HFF-Myc (cell line): ENCODE measurements at places on chromosomes 5 and 9.

DNA sequence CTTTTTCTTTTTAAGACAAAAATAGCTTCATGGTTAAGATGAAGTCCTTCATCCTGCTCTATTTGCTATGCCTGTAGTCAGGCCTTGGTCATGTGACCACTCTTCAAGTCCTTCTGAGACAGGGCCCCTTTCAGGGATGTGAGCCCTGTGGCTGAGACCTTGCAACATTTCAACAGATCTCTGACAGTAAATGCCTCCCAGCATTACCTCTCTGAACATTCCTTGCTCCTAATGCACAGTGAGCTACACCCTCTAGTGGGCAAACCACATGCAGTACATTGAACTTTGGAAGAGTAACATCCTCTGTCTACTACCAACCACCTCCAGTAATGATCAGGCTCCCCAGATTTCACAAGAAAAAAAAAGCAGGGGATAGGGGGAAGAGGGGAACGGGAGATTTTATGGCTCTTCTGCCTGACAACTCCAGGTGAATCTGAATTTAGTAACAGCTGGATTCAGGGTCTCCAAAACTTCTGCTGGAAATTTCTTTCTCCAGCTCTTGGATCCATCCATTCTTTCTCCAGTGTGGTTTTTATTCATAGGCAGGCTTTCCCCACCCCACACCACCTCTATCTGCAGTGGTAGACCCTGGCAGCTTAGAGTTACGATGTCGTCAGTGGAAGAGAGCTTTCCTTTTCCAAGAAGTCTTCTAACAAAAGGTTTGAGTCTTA lies 8.9 kb upstream of the FBXO38 start:
- DNase-seq: no peak

DNA sequence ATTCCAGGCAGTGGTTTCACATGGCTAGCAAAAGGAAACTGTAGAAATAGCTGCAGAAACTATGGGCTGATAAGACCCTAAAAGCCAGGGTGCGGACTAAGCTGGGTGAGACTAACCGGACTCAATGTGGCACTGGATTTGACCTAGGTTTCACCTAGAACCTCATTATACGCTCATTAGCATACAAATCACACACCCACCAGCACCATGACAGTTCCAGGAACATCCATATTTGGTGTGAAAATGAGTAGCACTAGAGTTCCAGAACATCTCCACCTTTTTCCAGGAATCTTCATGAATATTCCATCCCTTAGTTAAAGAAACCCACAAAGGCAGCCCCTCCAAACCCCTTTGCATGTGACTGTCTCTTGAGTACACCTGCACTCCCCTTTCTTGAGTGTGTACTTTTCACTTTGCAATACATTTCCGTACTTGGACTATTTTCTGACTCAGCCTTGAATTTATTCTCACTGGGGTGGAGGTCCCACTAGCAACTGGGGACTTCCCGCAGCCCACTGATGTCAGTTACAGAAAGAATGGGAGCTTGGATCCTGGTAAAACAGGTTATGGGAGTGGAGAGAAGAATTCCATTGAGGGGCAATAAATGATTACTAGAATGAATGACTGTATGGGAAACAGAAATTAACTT lies 58.0 kb upstream of the SPATA31C2 start:
- no peak for DNase-seq

DNA sequence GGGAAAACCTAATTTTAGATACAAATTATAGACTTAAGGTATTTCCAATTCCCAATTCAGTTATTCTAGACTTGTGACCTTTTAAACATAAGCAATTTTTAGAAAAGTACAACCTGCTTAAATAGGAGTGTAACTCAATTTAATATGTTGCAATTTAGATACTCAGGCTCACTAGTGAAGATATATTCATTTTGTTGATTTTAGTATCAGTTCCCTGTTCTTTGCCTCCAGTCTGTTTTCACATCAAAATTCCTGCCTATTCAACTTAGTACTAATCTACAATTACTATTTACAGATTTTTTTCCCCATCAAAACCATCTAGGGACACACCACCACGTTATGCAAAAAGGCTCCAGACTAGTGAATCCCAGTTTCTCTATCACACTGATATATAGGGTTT lies 30.4 kb downstream of the PWWP2A start:
- no peak for DNase-seq

- no peak for DNase-seq
These were observed 14.3 kb downstream of the OTULINL start for GRCh38 chr5:14595891-14596290.

- no peak for DNase-seq
These were observed 237.1 kb downstream of the RFX3 start for GRCh38 chr9:3288686-3289085.

- DNase-seq: no peak
These were observed 91.3 kb upstream of the RASEF start for GRCh38 chr9:83154087-83154736.

DNA sequence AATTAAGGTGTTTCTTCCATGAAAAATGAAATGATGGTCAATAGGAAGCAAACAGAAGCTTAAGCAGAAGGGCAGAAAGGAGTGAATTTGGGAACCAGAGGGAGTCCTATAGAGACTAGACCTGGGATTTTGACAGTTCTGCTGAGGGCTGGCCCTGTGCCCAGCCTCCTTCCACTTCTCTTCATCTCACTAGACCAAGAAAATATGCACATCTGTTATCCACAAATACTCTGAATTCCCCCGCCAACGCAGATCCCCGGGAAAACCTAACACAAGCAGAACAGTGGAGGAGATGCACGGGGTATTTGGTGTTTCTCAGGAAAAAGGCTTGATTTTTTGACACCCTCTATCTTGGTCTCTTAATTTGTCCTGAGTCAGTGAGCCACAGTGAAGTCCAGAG lies 22.7 kb downstream of the GRIA1 start:
- no peak for DNase-seq

DNA sequence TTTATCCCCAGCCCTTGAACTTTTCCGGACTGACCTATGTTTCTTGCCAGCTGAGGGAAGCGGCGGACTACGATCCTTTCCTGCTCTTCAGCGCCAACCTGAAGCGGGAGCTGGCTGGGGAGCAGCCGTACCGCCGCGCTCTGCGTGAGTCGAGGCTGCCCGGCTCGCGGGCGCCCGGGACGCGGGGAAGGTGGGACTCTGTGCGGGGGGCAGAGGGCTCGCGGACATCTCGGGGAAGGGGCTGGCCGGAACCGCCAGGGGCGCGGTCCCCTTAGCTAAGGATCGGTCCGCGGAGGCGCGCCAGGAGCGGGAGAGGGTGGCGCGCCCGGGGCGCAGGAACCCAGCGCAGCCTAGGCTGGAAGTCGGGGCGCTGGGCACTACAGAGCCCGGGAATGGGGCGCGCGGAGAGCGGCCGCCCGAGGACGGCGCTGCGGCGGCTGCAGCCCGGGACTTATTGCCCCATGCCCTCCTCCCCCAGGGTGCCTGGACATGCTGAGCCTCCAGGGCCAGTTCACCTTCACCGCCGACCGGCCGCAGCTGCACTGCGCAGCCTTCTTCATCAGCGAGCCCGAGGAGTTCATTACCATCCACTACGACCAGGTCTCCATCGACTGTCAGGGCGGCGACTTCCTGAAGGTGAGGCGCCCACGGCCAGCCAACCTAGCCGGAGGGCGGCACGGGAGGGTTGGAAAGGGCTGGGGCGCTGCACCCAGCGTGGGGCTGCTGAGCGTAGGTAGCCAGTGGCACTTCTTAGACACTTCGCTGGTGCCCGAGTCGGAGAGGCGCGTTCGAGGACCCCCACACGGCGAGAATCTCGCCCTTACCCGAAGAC lies 922 bp downstream of the CRHBP start:
- no peak for DNase-seq

DNA sequence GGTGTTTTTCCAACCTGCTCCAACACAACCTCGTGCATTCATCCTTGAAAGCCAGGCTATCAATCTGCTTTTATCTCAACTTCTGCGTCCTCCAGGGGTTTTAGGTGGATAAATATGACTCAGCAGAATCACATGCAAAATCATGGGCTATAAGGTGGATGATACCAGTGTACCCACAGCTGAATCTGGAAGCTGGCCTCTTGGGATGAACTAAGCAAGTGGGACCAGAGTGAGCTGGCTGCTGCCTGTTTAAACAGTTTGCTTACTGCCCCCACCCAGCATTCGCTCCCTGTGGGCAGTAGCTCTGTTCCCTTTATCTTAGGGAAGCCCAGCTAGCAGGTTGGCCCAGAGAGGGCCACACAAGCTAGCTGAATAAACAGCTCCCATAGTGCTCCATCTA lies 194.0 kb downstream of the CRB2 start:
- DNase-seq: no peak

GRCh38 chr9:89791754-89792153 lies 186.9 kb downstream of the GADD45G start:
- no peak for DNase-seq

DNA sequence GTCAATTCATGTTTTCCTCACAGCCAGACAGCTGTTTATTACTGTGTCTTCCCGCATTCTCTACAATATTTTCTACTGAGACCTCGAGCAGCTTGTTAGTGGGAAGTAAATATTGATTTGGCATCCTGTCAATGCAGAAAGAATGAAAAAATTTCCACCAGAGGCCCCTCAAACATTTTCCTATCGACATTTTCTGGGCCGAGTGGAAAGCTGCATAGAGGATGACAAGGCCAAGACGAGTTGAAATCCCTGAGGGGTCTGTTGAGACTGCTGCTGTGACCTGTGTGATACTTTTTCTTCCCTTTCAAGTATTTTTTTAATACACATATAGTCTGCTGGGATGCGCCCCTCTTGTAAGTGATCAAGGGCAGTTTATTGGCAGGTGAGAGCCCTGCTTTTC lies 91.4 kb upstream of the SH3GL2 start:
- no peak for DNase-seq

DNA sequence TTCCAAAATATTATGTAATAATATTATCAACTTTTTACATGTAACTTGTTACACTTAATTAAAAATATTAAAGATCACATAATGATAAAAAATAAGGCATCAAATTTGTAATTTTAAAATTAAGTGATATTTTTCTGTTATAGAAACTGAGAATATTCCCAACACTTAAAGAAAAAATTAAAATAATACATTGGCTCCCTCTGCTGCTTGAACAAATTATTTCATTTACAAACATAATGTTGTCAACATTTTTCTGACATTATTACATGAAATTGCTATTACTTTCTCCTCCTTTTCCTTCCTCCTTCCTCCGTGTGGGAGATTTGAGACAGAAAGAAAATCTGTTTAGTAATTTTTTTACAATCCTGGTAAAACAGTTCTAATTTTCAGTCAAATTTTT lies 42.3 kb downstream of the RNF180 start:
- DNase-seq: no peak

- no peak for DNase-seq
These were observed 18.6 kb downstream of the FGD3 start for GRCh38 chr9:92965759-92966517.

DNA sequence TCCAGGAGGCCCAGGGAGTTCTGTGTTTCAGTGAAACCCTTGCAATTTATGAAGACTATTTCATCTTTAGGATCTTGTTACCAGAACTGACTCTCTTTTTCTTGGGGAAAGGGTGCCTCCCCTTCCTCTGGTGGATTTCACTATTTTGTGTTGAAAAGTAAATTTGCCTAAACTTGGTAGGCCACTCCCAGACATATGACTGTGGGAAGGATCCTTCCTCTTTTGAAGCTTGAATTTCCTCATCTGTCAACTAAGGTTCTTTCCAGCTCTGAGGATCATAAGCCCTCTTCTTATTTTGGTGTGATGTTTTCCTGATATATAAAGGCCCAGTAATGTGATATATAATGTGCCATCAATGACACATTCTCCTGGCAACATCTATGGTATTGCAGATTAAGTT lies 59.1 kb upstream of the ZFAND5 start:
- no peak for DNase-seq

GRCh38 chr9:109010746-109011145 lies 2.6 kb downstream of the CTNNAL1 start:
- DNase-seq: peak; percentile 68

- DNase-seq: no peak
These were observed 119.6 kb downstream of the DROSHA start for GRCh38 chr5:31412324-31412723.

GRCh38 chr5:1332461-1333001 lies 12.4 kb downstream of the CLPTM1L start:
- DNase-seq: no peak

DNA sequence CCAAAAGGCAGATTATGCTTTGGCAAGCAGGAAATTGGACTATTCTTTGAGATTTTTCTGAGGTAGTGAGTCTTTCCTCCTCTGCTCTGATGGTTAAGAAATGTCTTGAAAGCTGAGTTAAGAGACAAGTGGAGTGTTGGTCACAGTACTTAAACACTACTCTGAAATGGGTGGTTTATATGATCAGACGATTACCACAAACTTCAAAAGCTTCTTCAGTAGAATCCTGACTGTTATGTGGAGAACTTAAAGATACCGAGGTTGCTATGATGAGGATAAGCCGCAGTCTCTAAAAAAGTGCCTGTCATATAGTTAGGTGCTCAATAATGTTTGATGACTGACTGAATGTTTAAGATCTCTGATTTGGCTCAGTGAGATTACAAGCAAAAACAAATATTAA lies 24.3 kb downstream of the GCNT4 start:
- DNase-seq: no peak

GRCh38 chr9:126372716-126373115 lies 46.1 kb downstream of the MVB12B start:
- no peak for DNase-seq

DNA sequence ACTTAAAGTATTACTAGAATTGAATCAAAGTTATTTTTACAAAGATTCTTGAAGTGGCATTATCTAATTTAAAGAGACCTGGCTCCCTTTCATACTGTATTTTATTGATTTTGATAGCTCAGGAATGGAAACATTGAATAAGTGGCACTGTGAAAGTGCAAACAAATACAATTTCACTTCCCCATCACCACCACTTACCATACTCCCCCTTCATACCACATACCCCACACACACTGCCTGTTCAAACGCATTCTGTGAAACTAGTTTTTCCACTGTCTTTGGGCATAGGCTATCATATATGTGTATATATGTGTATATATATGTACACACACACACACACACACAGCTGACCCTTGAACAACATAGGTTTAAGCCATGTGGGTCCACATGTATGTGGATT lies 62.1 kb upstream of the ATG10 start:
- DNase-seq: no peak

DNA sequence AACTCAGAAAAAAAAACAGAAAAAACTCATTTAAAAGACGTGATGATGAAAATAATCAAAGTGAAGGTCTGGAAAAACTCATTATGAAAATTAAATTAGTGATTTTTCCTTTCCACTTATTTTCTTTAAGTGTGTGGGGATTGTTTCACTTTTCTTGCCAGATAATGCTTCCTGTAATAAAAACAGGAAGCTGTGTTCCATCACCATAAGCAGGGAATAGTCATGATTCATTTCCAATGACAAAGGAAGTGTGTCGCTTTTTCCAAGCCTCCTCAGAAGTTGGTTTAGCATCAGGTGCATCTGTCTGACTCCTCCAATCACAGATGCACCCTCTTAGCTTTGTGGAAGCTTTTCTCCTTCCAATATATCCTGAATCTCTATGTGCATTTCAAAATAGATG lies 2068.7 kb downstream of the MAT2B start:
- DNase-seq: no peak
